ENCODE measurements at places on chromosomes 13 and 19.

GRCh38 chr13:39835253-39835652 lies 179.8 kb downstream of the COG6 start:
- DNase-seq, result no peak

DNA sequence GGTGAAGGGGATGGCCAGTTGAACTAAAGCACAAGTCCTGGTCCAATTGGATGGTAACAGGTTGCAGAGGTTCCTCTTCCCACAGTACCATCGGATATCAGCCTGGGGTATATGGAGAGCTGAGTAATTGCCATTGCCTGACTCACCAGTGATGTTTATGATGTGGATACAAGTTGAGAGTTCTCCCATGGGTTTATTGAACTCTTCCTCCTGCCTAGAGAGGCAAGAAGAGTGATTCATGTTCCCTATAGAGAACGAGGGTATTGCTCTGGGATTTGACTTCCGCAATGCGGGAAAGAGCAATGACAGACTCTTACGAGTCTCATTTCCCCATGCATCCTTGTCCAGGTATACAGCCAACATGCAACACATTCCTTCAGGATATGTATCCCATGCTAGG lies 111.3 kb upstream of the PCDH9 start:
- DNase-seq, result peak; percentile 4

GRCh38 chr13:102273111-102273510 lies 128.7 kb downstream of the FGF14 start:
- DNase-seq, result no peak

- no peak for DNase-seq
Observed at GRCh38 chr13:98691360-98691759, 61.1 kb downstream of the SLC15A1 start.

Measured in fibroblast of skin of left quadriceps (primary cell).